Adrenal gland (tissue), 19 donors: ENCODE measurements at places on chromosomes 16 and 17.

- no peak for DNase-seq
Measured at GRCh38 chr17:33396818-33397217, 103.7 kb upstream of the ASIC2 start.

DNA sequence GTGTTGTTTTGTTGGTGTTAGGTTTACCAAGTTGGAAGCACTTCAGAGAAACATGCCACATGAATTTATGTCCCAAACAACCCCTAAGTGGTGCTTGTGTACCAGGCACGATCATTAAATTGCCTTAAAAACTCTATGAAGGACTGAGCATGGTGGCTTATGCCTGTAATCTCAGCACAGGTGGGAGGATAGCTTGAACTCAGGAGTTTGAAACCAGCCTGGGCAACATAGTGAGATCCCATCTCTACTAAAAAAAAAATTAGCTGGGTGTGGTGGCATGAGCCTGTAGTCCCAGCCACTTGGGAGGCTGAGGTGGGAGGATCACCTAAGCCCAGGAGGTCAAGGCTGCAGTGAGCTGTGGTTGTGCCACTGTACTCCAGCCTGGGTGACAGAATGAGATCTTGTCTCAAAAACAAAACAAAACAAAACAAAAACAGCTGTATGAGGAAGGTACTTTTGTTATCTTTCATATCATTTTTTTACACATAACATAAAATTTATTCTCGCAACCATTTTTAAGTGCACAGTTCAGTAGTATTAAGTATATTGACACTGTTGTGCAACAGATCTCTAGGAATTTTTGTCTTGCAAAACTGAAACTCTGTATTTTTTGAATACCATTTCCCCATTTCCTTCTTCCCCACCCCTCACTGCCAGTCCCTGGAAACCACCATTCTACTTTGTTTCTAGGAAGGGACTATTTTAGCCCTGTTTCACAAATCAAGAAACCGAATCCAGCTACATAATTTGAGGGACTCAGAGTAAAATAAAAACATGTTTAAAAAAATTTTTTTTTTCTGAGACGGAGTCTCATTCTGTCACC, 14.3 kb upstream of the RBBP6 start:
- DNase-seq: no peak

DNA sequence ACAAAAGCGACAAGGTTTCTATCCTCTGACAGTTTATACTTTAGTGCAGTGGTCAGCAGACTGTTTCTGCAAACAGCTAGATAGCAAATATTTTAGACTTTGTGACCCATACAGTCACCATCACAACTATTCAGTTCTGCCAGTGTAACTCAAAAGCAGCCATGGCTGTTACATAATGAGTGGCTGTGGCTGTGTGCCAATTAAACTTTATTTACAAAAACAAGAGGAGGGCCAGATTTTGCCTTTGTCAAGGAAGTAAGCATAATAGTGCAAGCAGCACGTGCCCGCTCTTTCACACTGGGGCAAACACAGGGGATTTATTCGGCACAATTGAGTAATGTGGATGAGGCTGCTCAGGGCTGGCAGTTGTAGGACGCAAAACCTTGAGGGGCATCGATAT, 551.5 kb downstream of the MAF start:
- no peak for DNase-seq

GRCh38 chr17:3911271-3912053, 4.8 kb downstream of the P2RX1 start:
- no peak for DNase-seq

- DNase-seq: no peak
Measured at GRCh38 chr17:4077581-4077980, 65.2 kb downstream of the ZZEF1 start.

- DNase-seq: no peak
Measured at GRCh38 chr17:75349589-75349988, 55.9 kb downstream of the GRB2 start.

GRCh38 chr16:77775911-77776909, 12.2 kb upstream of the VAT1L start:
- peak; percentile 21 for DNase-seq

- DNase-seq: peak; percentile 75
Measured at GRCh38 chr17:40317345-40317873, 8.4 kb downstream of the RARA start.

GRCh38 chr17:70525961-70526360, 356.6 kb downstream of the KCNJ2 start:
- DNase-seq: no peak

DNA sequence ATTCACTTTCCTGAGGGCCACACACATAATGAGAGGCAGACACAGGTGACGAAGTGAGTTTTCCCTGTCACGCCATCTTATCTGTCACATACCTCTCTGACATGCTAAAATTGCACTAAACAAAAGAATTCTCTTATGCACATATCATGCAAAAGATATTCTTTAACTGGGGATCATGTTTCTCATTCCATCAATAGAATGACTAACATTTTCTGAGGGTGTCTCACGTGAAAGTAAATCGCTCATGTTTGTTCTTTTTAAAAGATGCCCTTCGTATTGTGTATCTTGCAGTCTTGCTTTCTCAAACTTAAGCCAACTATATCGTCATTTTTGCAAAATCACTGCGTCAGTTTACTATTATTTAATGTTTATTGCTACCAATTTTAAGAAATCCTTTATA, 306.4 kb downstream of the WWOX start:
- DNase-seq: no peak

DNA sequence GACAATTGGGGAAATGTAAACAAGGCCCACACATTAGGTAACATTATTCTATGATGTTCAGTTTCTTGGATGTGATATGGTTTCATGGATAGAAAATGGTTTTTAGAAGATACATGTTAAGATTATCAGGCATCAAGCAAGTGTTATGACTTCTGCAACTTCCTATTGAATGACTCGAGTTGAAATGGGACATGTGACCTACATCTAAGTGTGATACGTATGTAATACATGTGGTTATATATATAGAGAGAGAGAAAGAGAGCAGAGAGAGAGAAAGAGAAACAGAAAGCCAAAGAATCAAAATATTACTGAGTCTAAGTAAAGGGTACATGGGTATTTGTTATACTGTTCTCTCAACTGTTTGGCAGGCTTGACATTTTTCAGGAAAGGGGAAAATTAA, 1.7 kb downstream of the TMEM170A start:
- no peak for DNase-seq

DNA sequence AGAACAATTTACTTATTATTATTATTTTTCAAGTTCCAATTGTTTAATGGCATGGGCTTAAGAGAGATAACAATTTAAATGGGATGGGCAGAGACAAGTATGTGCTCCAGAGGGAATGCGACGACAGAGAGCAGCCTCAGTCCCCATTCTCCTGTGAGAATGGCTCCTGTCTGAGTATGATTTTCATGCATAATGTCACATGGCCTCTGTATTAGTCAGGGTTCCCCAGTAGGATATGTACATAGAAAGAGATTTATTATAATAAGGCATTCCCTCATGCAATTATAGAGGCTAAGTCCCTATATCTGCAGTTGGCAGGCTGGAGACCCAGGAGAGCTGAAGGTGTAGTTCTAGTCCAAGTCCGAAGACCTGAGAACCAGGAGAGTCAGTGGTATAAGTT, 22.9 kb upstream of the NKD1 start:
- no peak for DNase-seq

DNA sequence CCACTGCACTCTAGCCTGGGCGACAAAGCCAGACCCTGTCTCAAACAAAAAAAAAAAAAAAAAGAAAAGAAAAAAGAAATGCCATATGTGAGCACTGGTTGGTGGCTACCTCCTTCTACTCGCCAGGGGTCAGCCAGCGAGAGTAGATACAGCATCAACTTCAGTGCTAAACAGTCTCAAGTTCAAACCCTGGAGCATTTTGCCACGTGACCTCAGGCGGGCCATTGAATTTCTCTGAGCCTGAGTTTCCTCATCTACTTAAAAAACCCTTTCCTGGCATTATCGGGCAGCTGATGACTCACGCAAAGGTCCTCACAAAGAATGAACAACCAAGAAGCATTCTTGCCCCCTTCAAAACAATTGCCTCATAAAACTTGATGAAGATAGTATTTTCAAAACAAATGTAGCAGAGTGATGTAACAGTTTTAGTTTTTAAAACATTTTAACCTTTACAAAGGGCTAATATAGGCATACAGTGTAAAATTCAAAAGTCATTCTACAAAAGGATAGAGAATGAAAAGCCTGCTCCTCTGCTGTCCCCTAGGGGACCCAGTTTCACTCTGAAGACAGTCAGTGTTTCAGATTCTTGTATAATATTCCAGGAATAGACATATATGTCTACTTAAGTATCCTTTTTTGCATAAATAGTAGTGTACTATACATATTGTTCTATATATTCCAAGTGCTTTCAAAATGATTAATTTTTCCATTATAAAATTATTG, 28.4 kb downstream of the DNAH2 start:
- peak; percentile 43 for DNase-seq

DNA sequence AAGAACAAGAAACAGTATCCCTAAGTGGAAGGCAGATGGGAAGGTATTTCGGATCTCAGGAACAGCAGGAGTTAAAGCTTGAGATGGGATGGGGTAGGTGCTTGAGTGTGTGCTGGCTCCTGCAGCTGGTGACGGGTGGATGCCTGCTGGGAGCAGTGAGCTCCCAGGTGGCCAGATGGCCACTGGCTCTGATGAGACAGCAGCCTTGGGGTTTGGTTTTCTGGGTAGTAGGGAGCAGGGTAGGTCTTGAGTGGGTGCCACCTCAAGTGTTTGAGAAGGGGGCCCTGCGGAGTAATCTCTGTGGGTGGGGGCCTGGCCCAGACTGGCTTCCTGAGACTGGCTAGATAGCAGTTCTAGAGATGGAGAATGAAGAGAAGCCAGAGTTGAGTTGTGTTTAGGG, 10.3 kb downstream of the EPN2 start:
- DNase-seq: no peak

DNA sequence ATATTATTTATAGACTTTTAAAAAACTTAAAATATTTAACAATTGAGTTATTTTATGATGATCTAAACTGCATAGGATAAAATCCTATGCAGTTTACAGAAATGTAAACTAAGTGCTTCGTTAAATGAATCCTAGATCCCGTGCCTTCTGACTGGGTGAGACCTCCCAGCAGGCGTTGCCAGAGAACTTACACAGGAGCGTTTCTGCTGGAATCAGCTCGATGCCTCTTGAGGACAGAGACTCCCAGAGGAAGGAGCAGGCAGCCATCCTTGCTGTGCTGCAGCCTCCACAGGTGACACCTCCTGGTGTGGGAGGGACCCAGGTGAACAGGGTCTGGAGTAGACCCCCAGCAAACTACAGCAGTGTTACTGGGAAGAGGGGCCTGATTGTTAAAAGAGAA, 160.4 kb downstream of the WWOX start:
- DNase-seq: no peak

- peak; percentile 78 for DNase-seq
Measured at GRCh38 chr16:22192261-22193062, 13.6 kb upstream of the EEF2K start.

DNA sequence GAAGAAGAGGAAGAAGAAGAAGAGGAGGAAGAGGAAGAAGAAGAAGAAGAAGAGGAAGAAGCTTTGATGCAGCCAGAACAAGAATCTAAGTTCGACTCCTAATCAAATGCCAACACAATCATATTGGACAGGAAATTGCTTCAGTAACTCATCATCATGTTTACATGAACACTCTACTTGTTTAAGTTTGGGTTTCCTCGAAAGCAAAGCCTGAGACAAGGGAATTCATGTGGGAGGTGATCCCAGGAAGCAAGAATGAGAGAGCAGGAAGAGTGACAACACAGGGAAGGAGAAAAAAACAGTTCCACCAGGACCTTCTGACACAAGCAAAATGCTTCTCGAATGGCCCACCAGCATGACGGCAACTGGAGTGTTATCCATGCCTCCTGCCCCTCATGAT, 279.0 kb downstream of the PMP22 start:
- no peak for DNase-seq

GRCh38 chr17:18921912-18922451, 30.0 kb upstream of the SLC5A10 start:
- no peak for DNase-seq

GRCh38 chr16:16073891-16074881, 124.8 kb downstream of the ABCC1 start:
- DNase-seq: peak; percentile 33

- no peak for DNase-seq
Measured at GRCh38 chr17:76095943-76096342, 7.6 kb downstream of the EXOC7 start.

DNA sequence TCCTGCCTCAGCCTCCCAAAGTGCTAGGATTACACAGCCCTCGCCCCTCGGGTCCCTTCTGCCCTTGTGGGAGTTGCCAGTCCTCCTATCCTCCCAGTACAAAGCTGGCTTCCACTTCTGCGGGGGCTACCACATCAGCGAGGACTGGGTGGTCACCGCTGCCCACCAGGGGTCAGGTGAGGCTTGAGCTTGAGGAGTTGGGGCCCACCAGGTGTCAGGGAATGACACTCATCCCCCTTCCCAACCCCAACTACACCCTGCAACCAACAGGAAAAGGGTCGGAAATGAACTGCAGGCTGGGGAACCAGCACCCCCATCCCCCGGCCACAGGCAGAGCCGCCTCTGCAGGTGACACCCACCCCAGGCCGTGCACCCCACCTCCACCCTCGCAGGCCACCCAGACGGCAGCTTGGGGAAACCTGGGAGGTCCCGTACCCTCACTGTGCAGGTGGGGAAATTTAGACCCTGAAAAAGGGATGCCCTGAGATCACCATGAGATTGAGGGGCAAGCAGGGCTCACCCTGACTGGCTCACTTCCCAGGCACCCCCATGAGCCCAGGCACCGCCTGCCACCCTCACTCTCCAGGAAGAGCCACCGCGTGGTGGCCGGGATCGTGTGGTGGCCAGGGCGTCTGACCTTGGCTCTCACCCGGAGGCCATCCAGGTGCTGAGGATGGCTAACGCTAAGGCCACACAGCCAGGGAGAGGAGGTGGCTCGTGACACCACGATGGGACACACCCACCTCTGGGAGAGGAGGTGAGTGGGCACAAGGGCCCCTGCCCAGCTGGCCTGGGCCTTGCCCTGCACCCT, 8.0 kb downstream of the CTRB1 start:
- no peak for DNase-seq

- no peak for DNase-seq
Measured at GRCh38 chr17:32335046-32335445, 6.9 kb downstream of the C17orf75 start.
